Bronchus fibroblast of lung (primary cell): ENCODE measurements at places on chromosomes 2 and 18. TPM values are rescaled to one million over a fixed set of nuclear protein-coding genes. Genes with fewer than 3 reads are reported as not detected.

The TEKT4 gene
- total RNA-seq = not detected in 2 replicates

The DUSP2 gene
- total RNA-seq = 1.0 and 1.2 TPM in 2 replicates

The DPP4 gene
- total RNA-seq = 5.9 and 7.4 TPM in 2 replicates

The QPCT gene
- total RNA-seq = 1.0 and 1.5 TPM in 2 replicates

The RAB6C gene
- total RNA-seq = not detected in 2 replicates

The SCN1A gene
- total RNA-seq = under 0.01 TPM in 1 of 2 replicates, not detected in the other

The CDH2 gene
- total RNA-seq = 12.0 and 12.1 TPM in 2 replicates

The CD8B2 gene
- not detected in 2 replicates for total RNA-seq

The CPO gene
- not detected in 2 replicates for total RNA-seq

The SCN3A gene
- 0.15 and 0.17 TPM in 2 replicates for total RNA-seq

The STK39 gene
- 11.7 and 14.8 TPM in 2 replicates for total RNA-seq

The UCN gene
- 0.15 and 0.84 TPM in 2 replicates for total RNA-seq

The EDAR gene
- not detected in 2 replicates for total RNA-seq

The PXDN gene
- 153 and 161 TPM in 2 replicates for total RNA-seq

The DSC3 gene
- total RNA-seq = 0.17 and 0.30 TPM in 2 replicates

The ACMSD gene
- total RNA-seq = not detected in 2 replicates

The LRP2 gene
- total RNA-seq = not detected in 2 replicates

The PHLPP1 gene
- 5.1 and 5.5 TPM in 2 replicates for total RNA-seq

The PTPRM gene
- total RNA-seq = 15.8 and 17.1 TPM in 2 replicates

The SOWAHC gene
- total RNA-seq = 4.6 and 5.0 TPM in 2 replicates

The C2orf49 gene
- total RNA-seq = 7.9 and 9.9 TPM in 2 replicates

The PAX8 gene
- total RNA-seq = 0.17 and 0.45 TPM in 2 replicates

The REEP1 gene
- 0.67 TPM in 1 of 2 replicates, not detected in the other for total RNA-seq

The DNER gene
- total RNA-seq = 3.0 and 3.4 TPM in 2 replicates

The RBBP8 gene
- total RNA-seq = 21.7 and 27.1 TPM in 2 replicates

The NCOA1 gene
- total RNA-seq = 4.0 and 4.5 TPM in 2 replicates

The AMER3 gene
- not detected in 2 replicates for total RNA-seq

The TYW5 gene
- 3.7 and 4.2 TPM in 2 replicates for total RNA-seq

The TRIM43 gene
- not detected in 2 replicates for total RNA-seq

The FRZB gene
- total RNA-seq = 0.89 and 1.2 TPM in 2 replicates
